ENCODE measurements at places on chromosomes 1 and 21.
A peak's percentile ranks its signal among the peaks of the same experiment; 100 is the strongest.

- DNase-seq: peak; percentile 40
These were observed 508 bp downstream of the RAVER2 start for GRCh38 chr1:64745181-64745985.

DNA sequence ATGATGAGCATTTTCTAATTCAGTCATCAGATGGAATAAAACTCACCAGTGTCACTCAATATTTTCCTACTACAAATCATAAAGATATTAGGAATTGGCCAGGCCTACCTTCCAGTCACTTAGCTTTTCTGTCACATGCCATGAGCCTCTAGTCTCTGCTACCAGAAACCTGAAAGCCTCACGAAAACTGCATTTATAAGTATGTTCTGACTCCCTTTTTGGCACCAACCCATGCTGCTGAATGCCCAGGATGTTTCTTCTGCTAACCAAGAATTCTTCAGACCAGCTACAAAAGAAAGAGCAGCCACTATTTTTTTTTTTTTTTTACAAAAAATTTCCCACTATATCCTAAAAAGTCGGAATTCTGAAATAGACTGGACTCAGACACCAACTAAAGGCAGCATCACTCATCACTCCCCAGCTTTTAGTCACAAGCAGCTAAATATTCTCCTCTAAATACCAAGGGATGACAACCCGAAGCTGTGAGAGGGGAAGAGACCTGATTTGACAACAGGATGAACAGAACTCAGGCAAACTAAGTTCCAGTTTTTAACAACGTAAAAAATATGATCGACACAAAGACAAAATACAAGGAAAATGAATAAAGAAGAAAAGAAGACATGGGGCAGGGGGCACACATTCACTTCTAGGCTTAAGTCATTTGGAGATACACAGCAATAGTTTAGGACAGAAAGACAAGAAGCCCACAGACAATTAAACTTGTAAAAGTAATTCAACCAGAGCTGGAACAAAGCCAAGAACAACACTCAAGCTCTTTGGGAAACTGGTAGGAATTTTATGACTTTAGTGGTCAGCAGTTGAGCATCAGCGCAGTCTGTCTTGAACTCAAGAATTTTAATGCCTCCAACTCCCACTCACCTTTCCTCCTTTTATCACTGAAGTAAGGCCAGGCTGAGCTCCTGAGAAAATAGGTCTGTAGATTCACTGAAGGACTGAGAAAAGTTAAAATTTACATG is 1.7 kb downstream of the DCAF8 start:
- DNase-seq: peak; percentile 82

- peak; percentile 74 for DNase-seq
These were observed 24.3 kb upstream of the PLCH2 start for GRCh38 chr1:2451741-2452140.

DNA sequence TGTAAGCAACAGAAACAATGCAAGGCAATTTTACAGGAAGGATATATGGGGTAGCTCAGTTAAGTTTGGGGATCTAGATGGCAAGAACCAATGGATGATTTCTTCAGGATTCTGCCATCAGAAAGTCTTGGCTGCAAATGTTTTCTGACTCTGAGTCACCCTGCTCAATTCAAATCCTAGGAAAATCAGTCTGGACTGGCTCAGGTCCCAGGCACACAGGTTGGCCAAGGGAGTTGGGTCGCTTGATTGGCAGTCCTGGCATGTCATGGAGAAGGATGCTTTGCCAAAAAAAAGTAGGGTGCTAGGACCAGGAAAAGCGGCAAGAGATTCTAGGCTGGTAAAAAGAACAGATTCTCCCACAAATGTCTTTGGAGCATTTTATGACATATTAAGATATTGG is 28.9 kb upstream of the S1PR1 start:
- DNase-seq: peak; percentile 19

GRCh38 chr21:32278103-32278502 is 746 bp downstream of the MIS18A start:
- no peak for DNase-seq

DNA sequence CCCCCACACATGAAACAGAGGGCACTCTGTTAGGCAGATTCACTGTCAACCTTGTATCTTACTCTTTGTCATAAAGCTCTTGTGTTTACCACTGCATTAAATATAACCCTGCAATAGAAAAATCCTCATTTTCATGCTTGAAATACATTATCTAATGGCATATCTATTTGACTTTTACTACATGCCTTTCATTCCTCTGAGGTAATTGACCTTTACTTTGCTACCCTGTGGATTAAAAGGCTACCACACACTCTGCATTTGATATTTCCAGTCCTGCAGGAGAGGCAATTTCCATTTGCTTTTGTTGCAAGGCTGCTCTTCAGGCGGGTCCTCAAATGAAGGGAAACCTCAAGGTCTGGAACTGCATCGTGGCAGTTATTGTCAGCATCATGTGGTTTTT is 238.0 kb downstream of the NTNG1 start:
- no peak for DNase-seq

- DNase-seq: no peak
These were observed 109.3 kb upstream of the SPATA6 start for GRCh38 chr1:48581270-48581669.

- no peak for DNase-seq
These were observed 20.5 kb downstream of the ELAPOR1 start for GRCh38 chr1:109134423-109134822.

GRCh38 chr1:183223467-183223866 is 37.4 kb downstream of the LAMC2 start:
- DNase-seq: peak; percentile 34

DNA sequence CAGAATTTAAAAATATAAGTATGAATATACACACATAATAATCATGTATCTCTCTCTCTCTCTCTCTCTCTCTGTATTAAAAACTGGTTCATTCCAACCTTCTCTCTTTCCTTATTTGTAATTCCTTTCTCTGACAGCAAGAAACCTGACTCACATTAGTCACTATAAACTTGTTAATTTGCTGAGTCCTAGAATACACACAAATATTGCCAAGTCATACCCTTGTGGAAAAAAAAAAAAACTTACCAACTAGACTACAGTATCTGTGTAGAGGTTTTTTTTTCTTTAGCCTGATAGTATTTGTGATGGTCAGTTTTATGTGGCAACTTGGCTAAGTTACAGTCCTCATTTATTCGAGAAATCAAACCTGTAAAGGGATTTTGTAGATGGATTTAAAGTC is 26.3 kb upstream of the NHLH2 start:
- DNase-seq: no peak

DNA sequence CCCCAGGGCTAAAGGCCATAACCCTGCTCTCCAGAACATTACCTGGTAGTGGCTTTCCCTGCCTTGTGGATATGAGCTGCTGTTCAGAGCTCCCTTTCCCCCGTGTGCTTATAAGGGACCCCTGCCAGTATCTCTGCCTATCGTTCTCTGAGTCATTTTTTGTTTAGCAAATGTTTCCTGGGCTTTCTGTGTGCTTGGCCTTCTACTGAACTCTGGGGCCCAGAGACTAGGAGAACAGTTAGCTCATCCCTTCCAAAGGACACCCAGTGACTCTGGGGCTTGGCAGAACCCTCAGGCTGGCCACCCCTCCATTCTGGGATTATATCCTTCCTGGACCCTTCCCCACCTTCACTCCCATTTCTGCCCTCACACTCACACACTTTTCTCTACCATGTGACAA is 80.8 kb upstream of the POU3F1 start:
- no peak for DNase-seq

DNA sequence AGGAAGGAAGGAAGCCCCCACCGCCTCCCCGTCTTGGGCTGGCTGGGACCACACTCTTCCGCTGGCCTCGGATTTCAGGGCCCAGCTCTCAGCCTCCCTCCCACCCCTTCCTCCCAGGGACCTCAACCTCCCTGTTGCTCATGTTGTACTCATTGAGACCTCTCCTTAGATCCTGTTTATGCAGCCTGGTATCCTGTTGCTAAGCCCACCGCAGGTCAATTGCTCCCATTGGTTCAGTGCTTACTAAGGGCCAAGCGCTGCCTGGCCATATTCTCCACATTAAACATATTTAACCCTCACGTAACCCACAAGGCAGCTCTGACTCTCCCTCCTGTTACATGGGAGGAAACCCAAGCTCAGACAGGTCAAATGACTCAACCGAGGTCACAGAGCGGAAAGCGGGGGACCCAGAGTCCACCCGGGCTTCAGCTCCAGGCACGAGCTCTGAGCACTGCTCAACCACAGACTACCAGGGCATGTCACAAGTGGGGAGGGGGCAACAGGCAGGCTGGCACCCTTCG is 23.2 kb upstream of the H6PD start:
- no peak for DNase-seq

DNA sequence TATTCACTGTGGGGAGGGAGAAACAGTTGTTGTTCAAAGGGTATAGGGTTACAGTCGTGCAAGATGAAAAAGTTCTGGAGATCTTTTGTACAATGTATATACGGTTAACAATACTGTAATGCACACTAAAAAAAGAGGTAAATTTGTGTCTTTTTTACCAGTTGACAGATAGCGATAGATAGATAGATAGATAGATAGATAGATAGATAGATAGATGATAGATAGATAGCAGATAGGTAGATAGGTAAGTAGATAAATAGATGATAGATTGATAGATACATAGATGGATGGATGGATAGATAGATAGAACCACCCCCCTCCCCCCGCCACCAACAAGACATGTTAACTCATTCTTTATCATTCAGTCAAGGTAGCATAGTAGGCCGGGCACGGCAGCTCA is 10.2 kb downstream of the S100A16 start:
- no peak for DNase-seq

DNA sequence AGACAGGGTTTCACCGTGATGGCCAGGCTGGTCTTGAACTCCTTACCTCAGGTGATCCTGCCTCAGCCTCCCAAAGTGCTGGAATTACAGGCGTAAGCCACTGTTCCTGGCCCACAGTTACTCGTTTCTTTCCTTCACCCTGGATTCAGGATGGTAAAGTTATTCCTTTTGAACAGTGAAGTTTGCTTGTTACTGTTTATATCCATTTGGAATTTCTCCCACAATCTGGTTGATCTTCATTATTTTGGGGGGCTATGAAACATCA is 43.0 kb downstream of the WDR4 start:
- DNase-seq: no peak

DNA sequence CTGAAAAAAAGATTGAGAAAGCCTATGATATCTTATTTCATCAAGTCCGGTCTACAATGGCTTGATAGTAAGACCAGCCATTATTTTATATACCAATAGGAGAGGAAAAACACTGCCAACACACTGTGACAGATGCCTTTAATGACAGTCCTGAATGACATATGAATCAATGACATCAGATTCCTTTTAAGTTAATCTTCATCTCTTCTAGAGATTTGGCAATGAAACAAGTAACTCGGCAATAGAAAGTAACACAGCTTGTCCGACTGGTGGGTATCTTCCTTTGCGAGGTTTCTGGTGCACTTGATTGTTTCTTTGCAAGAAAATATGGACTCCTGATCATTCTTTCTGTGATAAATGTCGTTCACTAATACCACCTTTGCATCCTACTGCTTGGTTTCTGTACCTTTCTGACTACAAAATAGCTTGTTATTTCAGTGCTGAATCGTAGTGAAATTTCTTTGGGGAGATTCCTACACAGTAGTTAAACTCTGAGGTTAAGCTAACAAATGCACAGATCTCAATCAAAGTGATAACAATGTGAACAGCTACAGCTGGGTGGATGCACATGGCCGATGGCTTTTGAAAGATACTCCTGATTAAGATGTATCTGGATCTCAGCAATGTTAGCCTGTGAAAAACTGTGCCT is 104.7 kb downstream of the MRPS6 start:
- DNase-seq: no peak

DNA sequence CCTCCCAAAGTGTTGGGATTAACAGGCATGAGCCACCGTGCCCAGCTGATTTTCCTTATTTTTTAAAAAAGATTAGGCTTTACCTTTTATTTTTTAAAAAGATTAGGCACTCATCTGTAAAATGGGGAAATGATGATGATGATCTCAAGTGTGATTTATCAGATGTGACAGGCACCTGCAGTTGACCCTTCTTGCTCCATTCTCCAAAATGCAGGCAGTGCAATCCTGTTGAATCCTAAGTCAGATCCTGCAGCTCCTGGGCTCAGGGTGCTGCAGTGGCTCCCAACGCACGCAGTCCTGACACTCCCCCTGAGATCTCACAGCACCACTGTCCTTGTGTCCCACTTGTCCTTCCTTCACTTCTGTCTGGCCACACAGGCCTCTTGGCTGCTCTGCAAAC is 257.3 kb upstream of the KAZN start:
- DNase-seq: no peak

DNA sequence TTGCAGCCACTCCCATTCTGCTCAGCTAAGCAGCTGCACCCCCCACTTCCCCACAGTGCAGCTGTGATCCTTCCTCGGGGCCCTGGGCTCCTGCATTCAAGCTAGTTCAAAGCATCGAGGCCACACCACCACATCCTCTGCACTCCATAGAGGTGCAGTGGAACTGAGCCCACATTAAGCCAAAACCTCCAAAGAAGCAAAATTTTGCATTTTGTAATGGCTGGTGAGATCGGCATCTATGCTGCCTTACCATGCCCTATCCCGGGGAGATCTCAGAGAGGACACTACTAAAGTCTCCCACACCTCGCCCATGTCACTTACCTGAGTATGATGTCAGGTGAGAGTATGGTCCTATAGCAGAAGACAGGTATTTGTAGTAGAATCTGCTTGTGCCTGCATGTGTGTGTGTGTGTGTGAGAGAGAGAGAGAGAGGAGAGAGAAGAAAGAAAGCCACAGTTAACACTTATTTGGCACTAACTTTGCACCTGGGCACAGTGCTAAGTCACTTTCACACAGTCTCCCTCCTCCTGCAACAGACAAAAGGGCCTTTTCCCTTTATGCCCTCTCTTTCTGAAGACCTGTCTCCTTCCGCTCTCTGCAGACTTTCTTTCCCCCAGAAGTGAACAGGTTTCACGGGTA is 89.8 kb downstream of the KIF14 start:
- DNase-seq: no peak

- DNase-seq: no peak
These were observed 82.0 kb downstream of the IFI44 start for GRCh38 chr1:78731674-78732073.

GRCh38 chr21:19785941-19786340 is 1212.3 kb upstream of the NCAM2 start:
- no peak for DNase-seq

GRCh38 chr21:15211491-15212133 is 146.8 kb upstream of the NRIP1 start:
- DNase-seq: no peak

- DNase-seq: no peak
These were observed 54.1 kb downstream of the LDLRAD2 start for GRCh38 chr1:21865943-21866706.

- DNase-seq: peak; percentile 79
These were observed 18.6 kb upstream of the RALGPS2 start for GRCh38 chr1:178706432-178706831.

GRCh38 chr1:82710091-82710490 is 909.4 kb downstream of the ADGRL2 start:
- no peak for DNase-seq

- no peak for DNase-seq
These were observed 21.6 kb upstream of the GPR137B start for GRCh38 chr1:236120721-236121153.

DNA sequence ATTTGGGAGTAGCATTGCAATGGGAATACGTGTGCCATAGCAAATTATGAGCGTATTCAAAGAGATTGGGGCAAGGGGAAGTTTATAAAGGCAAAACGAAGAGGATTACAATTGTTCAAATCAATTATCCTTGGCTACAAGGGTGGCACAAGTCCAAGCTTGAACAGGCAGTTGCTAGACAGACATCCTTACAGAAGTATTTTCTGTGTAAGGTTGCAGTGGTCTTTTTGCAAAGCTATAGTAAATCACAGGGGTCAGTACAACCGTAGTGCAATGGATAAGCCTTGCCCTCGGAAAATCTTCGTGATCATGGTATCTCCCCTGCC is 37.4 kb upstream of the HAO2 start:
- no peak for DNase-seq
